Kidney capillary endothelial cell (primary cell): ENCODE measurements at places on chromosomes 12 and 14.

DNA sequence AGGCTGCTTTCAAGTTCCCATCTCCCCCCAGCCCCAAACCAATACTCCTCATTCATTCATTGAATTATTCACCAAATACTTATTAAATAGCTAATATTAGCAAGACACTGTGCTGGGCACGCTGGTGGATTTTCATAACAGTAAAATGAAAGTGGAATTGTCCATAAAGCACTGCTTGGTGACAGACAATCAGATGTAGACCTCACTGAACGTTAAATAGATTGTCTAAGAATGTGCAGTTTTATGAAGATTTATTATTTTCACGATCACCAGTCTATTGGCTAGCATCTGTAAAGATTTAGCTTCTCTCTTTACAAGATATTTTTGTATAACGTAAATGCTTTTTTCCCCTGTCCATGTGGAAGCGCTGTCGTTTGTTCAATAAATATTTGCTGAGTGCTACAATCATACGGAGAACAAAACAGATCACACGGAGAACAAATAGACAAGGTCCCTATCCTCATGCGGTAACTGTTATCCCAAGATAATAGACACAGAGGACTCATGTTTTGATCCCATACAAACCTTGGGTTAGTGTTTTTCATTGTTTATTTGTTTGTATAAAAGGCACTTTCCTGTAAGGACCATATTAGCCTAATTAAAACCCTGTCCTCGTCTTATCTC lies 397.6 kb downstream of the BCAT1 start:
- DNase-seq: no peak

- peak; percentile 78 for DNase-seq
Measured at GRCh38 chr14:74922752-74923401, at the start of gene RPS6KL1. TSS of gene RPS6KL1 (minus strand) at chr14:74923260. CDS start at chr14:74921541, 1,719 bp downstream.

DNA sequence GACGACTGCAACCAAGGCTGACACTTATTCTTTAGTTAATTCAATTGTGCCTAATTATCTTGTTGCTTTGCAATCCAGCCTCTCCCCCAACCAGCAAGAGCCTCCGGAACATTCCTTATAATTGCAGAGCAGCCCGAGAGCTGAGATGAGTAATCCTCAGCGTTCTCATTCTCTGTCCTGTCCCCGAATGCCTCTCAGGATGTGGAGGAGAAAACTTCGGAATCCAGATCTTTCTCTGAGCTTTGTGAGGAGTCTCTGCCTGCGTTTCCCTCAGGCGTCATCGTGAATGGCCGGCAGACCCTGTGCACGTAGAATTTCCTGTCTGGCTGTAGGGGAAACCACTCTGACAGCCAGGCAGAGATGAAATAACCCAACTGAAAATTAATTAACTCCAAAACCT lies 160.5 kb upstream of the DIO3 start:
- DNase-seq: peak; percentile 67

DNA sequence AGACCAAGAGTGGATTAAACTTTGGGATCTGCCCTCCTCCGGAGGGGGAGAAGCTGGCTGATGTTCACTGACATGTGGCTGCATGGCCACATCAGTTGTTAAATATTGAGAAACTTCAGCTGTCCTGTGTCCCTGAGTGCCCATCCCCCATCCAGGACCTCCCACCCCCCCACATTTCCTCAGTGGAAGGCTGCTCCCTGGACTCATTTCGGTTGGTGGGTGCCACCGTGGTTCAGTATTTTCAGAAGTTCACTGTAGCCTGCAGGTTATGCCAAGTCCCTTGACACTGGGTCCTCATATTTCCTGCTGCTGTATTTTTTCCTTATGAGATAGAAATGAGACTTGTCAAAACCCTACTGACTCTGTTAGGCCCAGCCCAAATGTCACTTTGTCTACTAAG lies 302.4 kb downstream of the CACNA1C start:
- DNase-seq: no peak

GRCh38 chr14:74503291-74503937 lies 9.8 kb downstream of the ISCA2 start:
- DNase-seq: no peak

DNA sequence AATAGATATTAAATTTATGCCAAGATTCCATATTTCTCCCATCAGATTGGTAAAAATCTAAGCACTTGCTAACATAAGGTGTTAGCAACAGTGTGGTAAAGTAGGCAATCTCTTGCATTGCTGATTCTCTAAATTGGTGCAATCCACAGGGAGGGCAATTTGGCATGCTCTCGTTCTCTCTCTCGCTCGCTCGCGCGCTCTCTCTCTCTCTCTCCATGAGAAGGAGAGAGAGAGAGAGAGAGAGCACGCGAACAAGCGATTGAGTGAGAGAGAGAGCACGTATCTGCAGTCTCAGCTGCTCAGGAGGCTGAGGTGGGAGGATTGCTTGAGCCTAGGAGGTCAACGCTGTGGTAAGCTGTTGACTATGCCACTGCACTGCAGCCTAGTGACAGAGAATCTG lies 25.9 kb downstream of the PSEN1 start:
- DNase-seq: no peak

GRCh38 chr14:59308086-59308485 lies 119.6 kb downstream of the DAAM1 start:
- DNase-seq: no peak

DNA sequence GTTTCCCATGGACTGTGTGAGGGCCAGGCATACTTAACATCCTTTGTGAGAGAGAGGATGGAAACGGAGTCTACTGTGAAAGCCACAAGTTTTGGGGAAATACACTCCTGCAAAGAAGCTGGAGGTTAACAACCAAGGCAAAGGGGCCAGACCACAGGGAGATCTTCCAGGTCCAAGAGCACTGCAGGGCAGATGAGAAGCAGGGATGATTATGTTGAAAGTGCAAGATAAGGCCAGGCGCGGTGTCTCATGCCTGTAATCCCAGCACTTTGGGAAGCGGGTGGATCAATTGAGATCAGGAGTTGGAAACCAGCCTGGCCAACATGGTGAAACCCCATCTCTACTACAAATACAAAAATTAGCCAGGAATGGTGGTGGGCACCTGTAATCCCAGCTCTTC lies 15.1 kb downstream of the COQ6 start:
- DNase-seq: no peak

DNA sequence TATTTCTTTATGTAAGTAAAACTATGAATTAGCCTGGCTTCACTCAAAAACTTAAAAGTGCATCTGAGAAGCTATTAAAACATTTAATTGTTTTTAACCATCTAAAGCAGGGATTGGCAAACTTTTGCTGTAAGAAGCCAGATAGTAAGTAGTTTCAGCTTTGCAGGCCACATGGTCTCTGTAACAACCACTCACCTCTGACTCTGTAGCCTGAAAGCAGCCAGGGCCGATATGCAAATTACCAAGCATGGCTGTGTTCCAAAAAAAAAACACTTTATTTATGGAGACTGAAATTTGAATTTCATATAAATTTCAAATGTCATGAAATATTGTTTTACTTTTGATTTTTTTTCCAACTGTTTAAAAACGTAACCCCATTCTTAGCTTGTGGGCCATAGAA lies 95.3 kb downstream of the CIT start:
- DNase-seq: no peak

GRCh38 chr12:14643251-14643650 lies 53.1 kb downstream of the GUCY2C start:
- no peak for DNase-seq

- no peak for DNase-seq
Measured at GRCh38 chr12:39297891-39298290, 145.0 kb downstream of the KIF21A start.

DNA sequence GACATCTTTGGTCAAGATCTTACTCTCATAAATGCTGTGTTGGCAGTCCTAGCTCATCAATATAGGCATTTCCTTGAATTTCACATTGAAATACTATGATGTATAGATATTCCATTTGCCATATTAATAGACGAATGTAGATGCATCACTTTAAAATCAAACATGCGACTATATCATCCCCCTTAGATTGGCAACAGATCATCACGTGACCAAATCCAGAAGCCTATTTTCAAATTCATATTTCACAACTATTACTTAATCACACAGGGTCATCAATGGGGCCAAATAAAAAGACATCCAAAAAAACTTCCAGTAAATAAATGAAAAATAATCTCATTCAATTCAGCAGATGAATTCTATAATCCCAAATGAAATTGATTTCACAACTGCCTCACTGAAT lies 15.3 kb downstream of the LMO3 start:
- no peak for DNase-seq

DNA sequence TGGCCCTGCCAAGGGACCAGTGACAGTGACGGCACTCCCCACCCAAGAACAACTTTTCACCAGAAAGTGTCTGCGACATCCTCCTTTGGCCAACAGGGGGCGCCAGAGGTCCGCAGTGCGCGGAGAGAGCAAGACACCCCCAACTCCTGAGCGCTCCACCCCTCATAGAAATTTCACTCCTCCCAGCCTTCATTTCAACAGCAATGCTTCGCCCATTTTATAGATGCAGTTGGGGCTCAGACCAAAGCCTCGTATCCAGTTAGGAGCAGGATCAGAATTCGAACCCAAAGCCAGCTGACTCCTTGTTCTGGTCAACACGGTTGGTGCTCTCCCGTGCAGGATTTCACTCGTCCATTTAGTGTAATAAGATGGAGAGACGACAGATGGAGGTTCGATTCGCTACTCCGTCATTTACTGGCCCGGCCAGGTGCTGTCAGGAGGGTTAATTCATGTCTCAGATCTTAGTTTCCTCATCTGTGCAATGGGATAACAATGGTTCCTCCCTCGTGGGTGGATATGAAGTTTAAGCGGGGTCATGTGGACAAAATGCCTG lies 2.4 kb upstream of the POP5 start:
- DNase-seq: peak; percentile 73
